ENCODE measurements at places on chromosomes 5 and 9.

GRCh38 chr9:121945281-121945680, 147.8 kb downstream of the TTLL11 start:
- peaks cover 3% of the 10 kb centered on the region for H3K4me1 ChIP-seq
- DNase-seq: no peak
- H3K36me3 ChIP-seq: no peaks in the 10 kb centered on the region
- H3K27ac ChIP-seq: no peak overlapping the region

GRCh38 chr5:178433273-178433775, 156.9 kb downstream of the COL23A1 start:
- peaks cover 81% of the 10 kb centered on the region for H3K27me3 ChIP-seq
- H3K27ac ChIP-seq: peak overlapping the region; percentile 38
- no peak for DNase-seq
- no peaks in the 10 kb centered on the region for H3K4me1 ChIP-seq

GRCh38 chr9:74277532-74277931, 219.6 kb upstream of the RORB start:
- peak; percentile 17 for DNase-seq
- H3K36me3 ChIP-seq: peaks cover 3% of the 10 kb centered on the region
- H3K27ac ChIP-seq: peak overlapping the region; percentile 29
- H3K4me3 ChIP-seq: no peak overlapping the region
- no peaks in the 10 kb centered on the region for H3K27me3 ChIP-seq

DNA sequence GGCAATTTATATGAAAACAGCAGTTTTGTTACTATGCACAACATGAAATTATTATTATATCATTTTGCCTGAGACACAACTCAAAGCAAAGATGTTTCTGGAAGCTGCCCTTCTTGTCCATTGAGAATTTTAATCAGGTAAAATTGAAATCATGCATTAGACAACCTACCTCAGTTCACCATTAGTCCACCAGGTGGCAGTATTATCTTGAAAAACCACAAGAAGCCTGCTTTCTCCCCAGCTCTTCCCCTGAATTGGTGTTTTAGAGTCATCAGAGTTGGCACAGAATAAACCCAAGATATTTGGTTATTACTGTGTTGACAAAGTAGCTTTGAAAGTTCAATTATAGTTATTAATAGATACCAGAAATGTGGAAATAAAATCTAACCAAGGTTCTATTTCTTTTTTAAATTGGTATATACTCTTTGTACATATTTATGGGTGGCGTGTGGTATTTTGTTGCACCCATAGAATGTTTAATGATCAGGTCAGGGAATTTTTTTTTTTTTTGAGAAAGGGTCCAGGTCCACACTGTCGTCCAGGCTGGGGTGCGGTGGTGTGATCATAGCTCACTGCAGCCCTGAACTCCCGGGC, 25.7 kb downstream of the UTP15 start:
- peaks cover 3% of the 10 kb centered on the region for H3K36me3 ChIP-seq
- H3K4me3 ChIP-seq: no peak overlapping the region
- no peaks in the 10 kb centered on the region for H3K4me1 ChIP-seq
- H3K27ac ChIP-seq: no peak overlapping the region

GRCh38 chr9:130411566-130411915, 33.2 kb upstream of the ASS1 start:
- no peak overlapping the region for H3K4me3 ChIP-seq
- H3K4me1 ChIP-seq: no peaks in the 10 kb centered on the region
- H3K27ac ChIP-seq: no peak overlapping the region
- DNase-seq: no peak
- peaks cover 13% of the 10 kb centered on the region for H3K27me3 ChIP-seq

- no peaks in the 10 kb centered on the region for H3K4me1 ChIP-seq
- no peaks in the 10 kb centered on the region for H3K36me3 ChIP-seq
- no peak for DNase-seq
- H3K27me3 ChIP-seq: peaks cover 10% of the 10 kb centered on the region
- no peak overlapping the region for H3K4me3 ChIP-seq
Measured at GRCh38 chr5:32692036-32692746, 18.9 kb upstream of the NPR3 start.

DNA sequence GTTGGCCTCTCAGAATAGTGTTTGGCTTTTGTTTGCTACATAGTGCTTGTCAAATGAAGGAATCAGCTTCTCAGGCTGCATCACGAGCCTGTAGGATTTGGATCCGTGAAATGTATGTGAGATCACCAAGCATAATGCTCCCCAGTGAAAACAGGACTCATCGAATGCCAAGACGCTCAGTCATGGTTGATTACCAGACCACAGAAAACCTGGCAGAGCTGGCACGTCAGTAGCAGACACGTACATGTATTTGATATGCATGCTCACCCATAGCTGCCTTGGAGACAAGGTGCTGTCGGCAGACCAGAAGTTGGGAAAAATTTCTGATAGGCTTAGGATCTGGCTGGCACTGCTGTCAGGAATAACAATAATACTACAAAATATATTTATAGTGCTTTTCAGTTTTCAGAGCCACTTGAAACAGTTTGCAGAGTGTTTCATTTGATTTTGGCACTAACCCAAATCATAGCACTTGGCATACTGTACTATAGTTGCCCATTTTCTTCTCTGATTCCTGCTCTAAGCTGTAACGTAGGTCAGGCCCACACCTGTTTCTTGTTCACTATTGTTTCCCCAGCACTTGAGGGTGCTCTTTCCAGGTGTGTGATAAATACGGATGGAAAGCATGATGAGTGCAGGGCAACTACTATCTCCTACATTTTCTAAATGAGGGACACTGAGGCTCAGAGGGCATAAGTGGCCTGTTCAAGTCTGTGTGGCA, 226.1 kb downstream of the NR3C1 start:
- DNase-seq: no peak
- H3K27me3 ChIP-seq: no peaks in the 10 kb centered on the region
- peaks cover 36% of the 10 kb centered on the region for H3K4me1 ChIP-seq
- no peak overlapping the region for H3K27ac ChIP-seq
- no peaks in the 10 kb centered on the region for H3K36me3 ChIP-seq

DNA sequence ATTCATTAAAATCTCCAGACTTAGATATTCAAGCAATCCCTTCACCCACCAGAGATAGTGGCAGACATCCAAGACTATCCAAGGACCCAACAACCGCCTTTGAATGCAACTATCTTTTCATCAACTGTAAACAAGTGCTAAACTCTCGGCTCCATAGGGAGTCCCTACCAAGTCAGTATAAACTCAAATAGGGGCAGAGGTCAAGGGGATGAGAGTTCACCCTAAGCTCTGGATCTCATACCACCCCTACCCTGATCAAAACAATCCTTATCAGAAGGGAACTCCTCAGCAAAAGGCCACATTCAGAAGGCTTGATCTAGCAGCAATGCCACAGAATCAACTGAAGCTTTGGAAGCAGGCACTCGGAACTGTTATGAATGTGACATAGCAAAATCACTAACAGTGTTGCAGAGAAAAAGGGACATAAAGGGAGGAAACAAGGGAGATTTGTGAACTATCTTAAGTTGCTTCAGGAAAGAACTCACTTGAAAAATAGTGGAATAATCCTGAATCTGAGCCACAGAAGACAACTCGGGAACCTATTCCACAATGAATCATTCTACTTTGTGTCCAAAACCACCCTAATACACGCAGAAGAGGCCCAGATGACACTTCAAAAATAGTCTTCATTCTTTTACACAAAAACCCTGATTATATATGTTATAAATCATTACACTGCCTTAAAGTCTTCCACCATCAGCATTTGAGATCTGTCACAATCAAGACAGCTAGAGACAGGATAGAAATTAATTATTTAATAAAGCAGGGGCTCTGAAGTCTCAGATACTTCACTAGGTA, 49.8 kb downstream of the NR6A1 start:
- no peak overlapping the region for H3K27ac ChIP-seq
- H3K27me3 ChIP-seq: peaks cover 6% of the 10 kb centered on the region
- H3K36me3 ChIP-seq: no peaks in the 10 kb centered on the region
- no peaks in the 10 kb centered on the region for H3K4me1 ChIP-seq
- no peak for DNase-seq
- H3K4me3 ChIP-seq: no peak overlapping the region

- no peaks in the 10 kb centered on the region for H3K36me3 ChIP-seq
- H3K27ac ChIP-seq: no peak overlapping the region
- no peak for DNase-seq
Measured at GRCh38 chr5:179344431-179345182, 654 bp downstream of the ADAMTS2 start.
